8988T (cell line): ENCODE measurements at places on chromosomes 2 and 18.

DNA sequence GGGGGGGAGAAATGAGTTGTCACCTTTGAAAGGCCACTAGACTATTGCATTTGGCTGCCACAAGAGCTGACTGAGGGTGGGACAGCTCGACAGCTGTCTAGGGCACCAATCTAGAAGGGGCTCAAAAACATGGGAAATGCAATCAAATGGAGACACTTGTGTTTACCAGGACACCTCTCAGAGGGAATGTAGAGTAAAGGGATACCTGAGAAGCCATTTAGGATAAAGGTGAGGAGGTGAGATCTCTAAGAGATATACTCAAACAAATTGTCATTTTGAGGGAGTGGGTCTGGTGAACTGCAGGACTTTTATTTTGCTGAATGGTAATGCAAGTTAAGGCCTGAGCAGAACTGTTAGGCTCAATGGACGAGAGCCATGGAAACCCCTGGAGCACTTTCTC, 159.8 kb downstream of the DDX1 start:
- DNase-seq: no peak

- DNase-seq: no peak
Observed at GRCh38 chr2:233301248-233301647, 6.4 kb upstream of the SAG start.

GRCh38 chr2:210112871-210113270, 58.3 kb downstream of the KANSL1L start:
- DNase-seq: no peak

- no peak for DNase-seq
Observed at GRCh38 chr2:170824526-170825015, 7.9 kb downstream of the GAD1 start.

DNA sequence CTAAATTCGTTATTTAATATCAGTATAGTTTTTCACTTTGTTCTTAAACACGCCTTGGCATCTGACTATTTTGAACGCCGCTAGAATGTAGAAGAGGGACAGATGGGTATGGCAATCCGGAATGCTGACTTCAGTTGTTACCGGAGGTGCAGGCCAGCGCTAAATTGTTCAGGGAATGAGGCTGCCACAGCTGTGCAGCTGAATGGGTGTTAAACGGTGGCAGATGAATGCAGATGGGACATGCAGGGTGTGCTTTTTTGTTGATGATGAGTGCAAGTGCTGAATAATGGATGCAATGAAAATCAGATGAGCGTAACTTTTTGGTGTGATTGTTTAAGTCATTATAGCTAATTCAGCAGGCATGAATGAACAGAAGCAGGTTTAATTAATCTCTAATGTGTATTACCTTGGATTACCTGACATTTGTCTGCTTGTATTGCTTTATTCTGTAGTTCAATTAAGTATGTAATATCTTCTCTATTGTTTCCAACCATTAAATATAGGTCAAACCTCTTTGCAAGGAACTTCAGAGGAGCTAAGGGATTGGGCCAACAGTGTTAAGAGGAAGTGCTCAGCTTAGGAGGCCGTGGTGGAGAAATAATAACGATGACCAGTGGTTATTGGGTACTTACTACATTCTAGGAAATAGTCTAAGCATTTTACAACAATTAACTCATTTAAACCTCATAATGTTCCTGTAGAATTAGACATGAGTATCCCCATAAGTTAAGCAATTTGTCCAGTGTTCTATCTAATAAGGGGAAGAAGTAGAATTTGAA, 11.9 kb upstream of the CREG2 start:
- DNase-seq: no peak

GRCh38 chr2:163081754-163082153, 243.2 kb upstream of the KCNH7 start:
- no peak for DNase-seq

DNA sequence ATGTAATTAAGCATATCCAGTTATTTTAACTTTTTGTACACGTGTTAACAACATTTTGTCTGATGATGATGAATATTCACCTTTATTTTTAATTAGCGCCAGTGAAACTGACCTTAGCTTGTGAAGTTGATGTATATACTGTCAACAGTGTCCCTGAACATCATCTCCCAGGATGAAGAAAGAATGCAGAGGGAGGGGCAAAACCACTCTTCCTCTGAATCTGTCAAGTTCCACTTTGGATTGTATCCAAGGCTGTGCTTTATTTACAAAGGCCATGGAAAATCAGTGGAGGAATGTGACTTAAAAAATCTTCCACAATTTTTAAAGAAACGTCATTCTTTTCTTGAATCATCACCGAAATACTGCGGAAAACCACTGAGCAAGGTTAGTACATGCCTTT, 4.5 kb upstream of the RMDN2 start:
- DNase-seq: no peak

DNA sequence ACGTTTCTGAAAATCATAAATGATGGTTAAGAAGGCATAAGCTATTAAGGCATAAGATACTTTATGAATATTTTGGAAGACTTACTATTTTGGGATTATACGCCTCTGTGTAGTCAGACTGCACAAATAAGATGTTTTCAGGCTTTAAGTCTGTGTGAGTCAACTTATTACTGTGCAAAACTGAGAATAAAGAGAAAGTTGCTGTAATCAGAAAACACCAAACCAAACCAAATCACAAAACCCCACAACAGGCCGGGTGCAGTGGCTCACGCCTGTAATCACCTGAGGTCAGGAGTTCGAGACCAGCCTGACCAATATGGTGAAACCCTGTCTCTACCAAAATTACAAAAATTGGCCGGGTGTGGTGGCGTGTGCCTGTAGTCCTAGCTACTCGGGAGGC, 7.7 kb downstream of the CLK1 start:
- DNase-seq: no peak

DNA sequence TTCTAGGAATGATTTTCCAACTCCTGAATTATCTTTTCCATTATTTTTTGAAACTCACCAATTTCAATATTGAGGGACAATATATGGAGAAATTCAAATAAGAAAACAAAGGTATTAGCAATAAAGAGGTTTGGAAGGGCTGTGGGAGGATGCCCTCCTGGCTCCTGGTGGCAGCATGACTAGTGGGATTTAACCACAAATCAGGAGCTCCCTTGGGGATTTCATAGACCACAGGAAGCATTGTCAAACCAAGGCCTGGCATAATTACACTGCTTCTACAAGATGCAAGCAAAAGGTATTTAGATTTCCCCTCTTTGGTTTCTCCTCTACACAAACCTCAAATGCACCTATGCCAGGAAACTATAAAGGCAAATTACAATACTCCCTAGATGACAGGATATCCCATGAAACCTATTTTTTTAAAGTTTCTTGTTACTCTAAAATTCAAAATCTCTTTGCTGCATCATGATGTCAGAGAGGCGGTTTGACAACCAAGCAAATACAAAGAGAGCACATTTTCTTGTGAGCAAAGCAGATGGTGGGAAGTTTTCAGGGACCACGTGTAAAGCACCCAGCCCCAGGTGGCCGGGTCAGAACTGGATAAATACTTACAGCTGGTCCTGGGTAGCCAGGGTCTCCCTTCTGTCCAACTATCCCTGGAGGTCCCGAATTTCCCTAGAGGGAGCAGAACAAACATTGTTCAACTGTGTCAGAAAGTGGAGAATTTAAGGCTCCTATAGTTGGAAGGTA, 67.9 kb downstream of the COL6A3 start:
- DNase-seq: no peak

DNA sequence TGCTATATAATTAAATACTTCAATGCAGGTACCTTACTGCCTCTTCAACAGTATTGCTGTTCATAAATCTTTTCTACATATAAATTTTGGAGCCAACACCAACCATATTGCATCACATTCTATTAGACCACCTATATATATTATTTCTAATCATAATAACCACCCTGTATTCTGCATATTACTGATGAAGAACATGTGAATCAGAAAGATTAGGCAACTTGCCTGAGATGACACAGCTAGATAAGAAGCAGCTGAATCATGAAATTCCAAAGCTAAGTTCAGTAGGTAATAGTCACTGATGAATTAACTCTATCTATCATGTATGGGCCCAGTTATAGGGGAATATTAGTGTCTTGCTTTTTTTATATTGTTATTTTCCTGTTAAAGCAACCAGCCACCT, 161.8 kb downstream of the AGPS start:
- no peak for DNase-seq

DNA sequence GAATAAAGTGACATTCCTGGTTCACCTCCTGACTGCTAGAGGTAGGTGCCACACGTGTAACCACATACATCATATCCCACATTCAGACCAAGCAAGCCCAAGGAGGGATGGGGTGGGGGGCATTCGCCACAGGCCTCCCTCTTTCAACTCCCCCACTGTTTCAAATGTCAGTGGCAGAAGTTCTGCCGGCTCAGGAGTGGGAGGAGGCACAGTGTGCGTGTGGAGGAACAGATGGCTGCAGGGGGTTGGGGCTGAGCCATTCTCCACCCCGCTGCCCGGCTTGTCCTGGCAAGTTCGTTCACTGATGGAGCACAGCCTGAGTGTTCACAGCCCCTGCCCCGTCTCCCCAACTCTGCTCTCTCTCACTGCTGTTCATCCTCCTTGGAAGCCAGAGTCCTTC, 75.4 kb upstream of the TANC1 start:
- no peak for DNase-seq

- DNase-seq: no peak
Observed at GRCh38 chr2:82795446-82795845, 1663.6 kb downstream of the SUCLG1 start.

DNA sequence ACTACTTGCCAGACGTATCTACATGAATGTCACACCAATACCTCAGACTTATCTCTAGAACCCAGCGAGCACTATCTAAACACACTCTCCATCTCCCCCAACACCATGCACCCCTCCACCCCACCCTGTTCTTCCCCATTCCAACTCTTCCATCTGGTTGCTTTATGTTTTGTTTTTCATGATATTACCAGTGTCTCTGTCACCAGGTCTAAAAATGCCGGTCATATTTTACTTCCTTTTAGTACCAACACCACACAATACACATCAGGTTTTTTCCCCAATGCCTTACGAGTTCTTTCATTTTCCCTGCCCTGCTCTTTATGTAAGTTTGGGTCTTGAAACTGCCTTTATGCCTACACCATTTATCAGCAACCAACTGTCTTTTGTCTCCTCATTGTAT, 10.2 kb upstream of the ITGA4 start:
- no peak for DNase-seq

DNA sequence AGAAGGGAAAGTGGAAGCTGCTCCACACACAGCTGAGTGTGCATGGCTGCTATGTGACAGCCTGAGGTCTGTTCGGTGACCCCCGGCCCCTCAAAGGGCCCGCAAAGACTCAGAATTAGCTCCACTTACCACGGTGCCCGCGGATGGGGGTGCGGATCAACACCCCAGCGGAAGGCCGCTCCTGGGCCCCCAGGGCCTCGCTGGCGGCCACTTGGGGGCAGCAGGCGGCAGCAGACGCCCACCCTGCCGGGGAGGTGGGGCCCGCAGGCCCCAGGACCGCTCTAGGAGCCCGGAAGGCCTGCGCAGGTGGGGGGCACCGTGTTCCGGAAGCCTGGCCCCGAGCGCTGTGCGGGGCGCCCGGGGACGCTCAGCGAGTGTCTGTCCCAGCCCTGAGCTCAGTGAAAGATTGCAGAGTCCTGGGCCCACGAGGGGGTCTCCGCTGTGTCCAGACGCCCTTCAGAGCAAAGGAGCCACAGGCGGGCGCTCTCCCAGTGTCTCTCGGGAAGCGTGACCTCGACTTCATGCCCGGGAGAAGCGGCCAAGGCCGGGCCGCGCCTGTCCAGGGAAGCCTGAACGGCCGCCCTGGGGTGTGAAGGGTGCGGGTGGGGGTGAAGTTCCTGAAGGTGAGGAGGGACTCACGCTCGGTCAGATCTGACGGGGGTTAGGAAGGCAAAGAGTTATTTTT, 118.7 kb downstream of the VAPA start:
- DNase-seq: no peak

DNA sequence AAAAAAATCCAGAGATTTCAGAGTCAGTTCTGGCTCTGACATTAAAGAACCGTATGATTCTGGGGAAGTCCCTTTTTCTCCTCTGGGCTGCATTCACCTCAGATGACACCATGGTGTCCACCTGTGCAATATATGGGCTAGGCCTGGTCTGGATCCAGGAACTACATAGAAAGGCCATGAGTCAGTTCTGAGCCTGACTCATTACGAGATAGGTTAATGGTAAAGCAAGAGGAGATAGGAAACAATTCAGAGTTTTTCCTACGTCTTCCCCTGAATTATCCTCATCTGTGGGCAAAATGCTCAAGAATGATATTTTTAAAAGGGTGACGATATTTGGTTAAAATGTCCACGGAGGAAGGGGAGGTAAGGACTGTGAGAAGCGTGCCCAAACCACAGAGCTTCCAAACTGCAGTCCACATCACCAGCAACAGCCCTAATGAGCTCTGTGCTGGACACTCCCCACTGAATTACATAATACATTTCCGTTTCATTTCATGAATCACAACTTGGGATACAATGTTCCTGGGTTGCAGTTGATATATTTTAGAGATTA, 180.1 kb upstream of the OSR1 start:
- no peak for DNase-seq

- DNase-seq: peak; percentile 41
Observed at GRCh38 chr18:7272311-7273049, 41.6 kb downstream of the LRRC30 start.

GRCh38 chr2:38224821-38225437, 149.0 kb upstream of the CYP1B1 start:
- DNase-seq: no peak

DNA sequence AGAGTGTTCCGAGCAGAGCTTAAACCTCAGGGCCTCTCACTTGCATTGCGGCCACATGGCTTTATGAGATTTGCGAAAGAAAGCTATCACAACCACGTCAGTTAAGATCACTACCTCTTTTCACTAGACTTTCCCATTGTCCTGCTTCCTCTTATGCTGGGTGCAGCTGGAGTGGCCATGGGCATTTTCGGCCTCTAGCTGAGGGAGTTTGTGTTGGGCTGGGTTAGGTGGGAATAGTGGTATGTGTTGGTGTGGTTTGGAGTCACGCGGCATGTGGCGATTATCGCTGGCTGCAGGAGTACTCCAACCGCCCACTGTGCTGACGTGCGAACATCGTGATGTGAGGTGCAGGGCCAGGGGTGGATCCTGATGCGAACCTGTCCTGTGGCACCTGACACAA, 27.1 kb downstream of the RALB start:
- no peak for DNase-seq

GRCh38 chr2:161676902-161677496, 52.8 kb downstream of the SLC4A10 start:
- DNase-seq: no peak

GRCh38 chr2:241946306-241947003, 76.9 kb downstream of the RTP5 start:
- no peak for DNase-seq

DNA sequence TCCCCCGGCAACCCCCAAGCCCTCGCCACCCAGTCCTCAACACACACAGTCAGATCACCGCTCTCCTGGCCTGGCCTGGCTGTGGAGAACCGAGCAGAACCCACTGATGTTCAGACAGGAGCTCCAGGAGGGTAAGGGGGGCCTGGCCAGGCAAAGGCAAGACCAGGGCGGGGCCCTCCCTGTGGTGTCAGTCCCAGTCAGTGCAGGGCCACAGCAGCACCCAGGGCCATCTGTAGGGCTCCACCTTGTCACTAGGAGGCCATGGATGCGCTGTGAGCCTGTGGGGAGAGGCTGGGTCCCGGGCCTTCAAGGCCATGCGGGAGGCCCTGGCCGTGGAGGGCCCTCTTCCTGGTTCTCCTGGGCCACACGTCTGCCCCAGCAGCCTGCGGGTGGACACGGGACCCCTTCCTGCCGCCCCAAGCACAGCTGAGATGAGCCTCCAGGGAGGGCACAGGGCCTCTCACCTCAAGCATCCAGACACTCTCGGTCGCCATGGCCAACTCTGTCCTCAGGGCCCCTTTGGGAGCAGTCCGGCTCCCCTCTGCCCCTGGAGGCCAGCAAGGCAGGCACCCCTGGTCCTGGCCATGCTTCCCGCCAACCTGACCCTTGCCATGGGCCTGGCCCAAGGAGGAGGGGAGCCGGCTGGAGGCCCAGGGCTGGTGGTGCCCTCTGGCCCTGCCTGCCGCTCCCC, 2.0 kb downstream of the ANO7 start:
- DNase-seq: peak; percentile 55
